ENCODE measurements at places on chromosomes 6 and 20.

DNA sequence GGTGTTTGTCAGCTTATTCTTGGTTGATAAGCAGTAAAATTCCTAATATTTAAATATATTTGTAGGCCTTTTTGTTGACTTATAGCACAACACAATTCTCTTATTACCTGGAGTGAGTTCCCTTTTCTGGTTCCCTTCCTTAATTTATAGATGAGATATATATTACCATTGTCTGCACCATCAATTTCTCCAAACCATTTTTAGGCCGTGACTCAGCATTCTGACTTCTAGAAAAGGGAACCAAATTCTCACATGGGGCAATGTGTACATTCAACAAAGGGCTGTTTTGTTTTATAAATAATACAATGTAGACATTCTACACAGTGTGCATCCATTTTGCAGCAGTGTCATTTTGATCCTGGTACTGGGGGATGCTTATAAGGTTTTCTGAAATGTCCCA, 52.8 kb downstream of the NCOA7 start:
- DNase-seq: no peak

- DNase-seq: no peak
Measured at GRCh38 chr6:96235927-96236326, 220.2 kb downstream of the FUT9 start.

- no peak for DNase-seq
Measured at GRCh38 chr6:118536478-118536877, 11.6 kb upstream of the PLN start.

- no peak for DNase-seq
Measured at GRCh38 chr6:56689663-56690062, 47.0 kb upstream of the DST start.

DNA sequence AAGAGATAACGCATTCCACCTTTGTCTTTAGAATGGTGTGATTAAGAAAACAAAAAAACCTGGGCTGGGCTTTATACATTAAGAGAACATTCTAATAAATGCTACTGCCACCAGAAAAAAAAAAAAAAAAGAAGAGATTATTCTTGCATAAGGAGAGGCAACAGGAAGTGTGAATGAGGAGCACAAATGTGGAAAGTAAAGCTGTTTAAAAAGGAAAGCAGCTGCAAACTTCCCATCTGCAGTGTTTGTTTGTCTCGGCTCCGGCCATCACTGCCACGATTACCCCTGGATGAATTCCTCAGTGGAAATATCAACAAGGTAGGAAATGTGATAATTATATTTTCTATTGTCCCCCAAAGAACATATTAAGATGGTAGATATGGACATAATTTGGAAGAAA, 223.9 kb downstream of the PHF3 start:
- DNase-seq: no peak

DNA sequence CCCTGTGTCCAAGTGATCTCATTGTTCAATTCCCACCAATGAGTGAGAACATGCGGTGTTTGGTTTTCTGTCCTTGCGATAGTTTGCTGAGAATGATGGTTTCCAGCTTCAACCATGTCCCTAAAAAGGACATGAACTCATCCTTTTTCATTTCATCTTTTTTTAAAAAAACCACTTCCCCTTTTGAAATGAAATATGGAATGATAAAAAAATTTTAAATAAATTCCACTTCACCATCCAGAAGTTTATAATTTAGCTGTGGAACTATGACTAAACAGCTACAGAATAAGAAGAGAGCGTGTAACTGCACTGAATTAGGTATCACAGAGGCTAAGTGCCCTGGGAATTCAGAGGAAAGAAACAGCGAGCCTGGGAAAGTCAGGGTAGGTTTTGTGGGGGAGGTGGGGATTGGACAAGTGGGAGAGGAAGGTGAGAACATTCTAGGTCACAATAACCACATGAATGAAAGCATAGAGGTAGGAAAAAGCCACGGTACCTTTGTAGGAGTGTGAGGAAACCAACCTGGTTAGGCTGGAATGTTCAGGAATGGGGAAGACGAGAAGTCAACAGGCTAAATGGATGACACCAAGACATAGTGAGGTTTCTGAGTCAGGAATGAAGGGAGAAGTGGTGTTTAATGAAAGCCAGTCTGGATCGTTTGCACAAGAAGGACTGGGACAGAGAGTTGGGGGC, 11.0 kb downstream of the TRIM10 start:
- DNase-seq: no peak

GRCh38 chr6:95240514-95240913, 336.8 kb upstream of the MANEA start:
- DNase-seq: no peak

GRCh38 chr20:34220561-34220960, 20.7 kb upstream of the ASIP start:
- DNase-seq: peak; percentile 26

DNA sequence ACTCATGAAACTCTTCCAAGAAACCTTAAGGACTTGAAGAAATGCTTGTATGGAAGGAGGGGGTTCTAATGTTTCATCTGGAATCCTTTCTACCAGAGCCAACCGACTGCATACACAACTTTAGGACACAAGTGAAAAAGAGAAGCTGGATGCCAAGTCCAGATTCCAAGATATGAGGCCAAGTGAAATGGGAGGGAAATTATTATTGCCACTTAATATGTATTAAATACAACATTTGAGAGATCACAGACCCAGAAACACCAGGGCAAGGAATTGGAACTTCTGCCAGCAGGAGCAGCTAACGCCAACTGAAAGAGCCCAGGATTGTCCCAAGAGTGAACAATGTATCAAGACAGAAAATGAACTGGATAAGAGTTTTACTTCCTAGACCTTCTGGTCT, 144.2 kb downstream of the ARHGAP18 start:
- DNase-seq: no peak

DNA sequence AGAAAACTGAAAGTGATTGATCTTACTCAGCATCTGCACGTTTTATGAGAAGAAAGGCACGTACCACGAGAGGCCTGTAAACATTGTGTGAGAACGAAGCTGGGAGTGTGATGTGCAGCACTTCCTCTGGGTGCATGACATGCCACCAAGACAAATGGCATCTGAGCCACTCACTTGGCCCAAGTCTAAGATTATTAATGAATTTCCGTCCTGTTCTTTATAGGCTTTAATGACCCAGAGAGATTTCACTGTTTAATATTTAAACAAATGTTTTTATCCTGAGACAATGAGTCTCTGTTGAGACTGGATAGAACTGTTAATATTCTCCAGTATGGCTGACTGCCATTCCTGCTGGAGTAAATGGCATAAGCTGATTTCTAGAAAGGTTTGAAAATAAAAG, 172.6 kb upstream of the PHACTR1 start:
- DNase-seq: no peak

- DNase-seq: peak; percentile 33
Measured at GRCh38 chr6:151534576-151534975, 40.8 kb downstream of the CCDC170 start.

GRCh38 chr6:116396441-116396840, 25.7 kb downstream of the DSE start:
- no peak for DNase-seq

- no peak for DNase-seq
Measured at GRCh38 chr6:135311446-135312200, 130.5 kb downstream of the MYB start.

DNA sequence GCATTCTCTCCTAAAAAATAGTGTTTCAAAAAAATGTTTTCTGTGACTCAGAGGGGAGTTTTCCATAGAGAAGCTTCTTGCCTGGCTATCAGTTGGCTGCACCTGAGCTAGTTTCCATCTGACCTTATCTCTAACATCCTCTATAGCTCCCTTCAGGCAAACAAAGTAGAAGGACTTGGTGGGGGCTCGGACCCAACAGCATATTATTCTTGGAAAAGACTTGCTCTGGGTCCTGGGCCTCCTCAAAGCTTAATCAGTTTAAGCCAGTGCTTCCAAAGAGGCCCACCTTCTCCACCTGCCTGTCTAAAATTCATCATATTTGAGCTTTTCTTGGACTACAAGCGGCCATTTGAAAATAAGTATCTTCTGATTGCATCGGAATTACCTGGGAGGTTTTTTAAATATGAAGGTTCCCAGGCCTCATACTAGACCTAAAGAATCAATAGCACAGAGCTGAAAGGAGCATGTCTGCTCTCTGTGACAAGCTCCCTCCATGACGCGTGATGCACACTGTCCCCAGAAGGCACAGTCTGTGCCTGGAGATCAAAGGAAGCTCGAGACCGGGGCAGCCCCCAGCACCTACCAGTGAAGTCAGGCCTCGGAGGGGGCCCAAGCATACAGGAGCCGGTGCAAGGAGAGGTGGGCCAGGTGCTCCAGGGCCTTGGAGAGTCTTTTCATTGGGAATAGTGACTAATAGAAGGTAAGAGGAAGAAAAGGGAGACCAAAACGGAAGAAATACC, 80.6 kb upstream of the HIVEP1 start:
- DNase-seq: no peak

GRCh38 chr6:26322645-26323482, 42.1 kb upstream of the BTN3A2 start:
- peak; percentile 96 for DNase-seq

GRCh38 chr20:13286607-13287006, 65.5 kb downstream of the ISM1 start:
- DNase-seq: no peak

DNA sequence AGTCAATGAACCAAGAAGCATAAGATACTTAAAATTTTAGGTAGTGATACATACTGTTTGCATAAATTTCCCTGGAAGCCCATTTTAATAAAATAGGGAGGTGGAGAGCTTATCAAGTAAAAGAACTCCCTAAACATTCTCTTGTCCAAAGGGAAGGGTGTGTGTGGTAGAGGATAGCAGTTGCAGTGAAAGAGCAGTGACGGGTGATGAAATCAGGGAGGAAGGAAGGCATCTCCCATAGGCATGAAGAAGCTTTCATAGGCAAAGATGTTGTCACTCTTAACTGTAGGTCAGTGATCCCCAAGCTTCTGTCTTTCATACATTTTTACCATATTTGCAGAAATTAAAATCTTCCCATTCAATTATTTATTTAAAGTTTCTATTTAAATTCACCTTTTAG, 60.0 kb upstream of the ZNF831 start:
- DNase-seq: no peak

DNA sequence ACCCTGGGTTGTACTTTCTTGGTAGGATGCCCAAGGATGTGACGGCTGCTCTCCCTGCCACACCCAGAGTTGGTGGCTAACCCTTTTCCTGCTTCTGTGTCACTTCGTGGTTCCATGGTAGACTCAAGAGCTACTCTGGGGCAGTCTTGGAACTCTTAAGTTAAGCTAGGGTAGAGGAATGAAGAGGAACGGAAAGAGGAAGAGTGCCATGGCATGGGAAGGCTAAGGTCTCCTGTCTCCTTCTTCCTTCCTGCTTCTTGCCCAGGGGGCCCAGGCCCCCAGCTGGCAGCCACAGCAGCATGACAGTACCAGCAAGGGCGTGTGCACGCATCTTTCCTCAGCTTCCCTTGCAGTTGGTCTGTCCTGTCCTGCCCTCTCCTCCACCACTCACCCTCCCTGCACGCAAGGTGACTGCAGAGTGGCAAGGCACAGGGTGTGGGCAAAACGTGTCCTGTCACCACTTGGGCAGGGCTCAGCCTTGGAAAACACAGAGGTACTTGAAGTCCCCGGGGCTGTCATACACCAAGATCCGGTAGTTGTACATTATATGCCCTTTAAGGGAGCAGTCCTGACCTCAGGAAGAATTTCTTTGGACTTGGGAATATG, 39.8 kb upstream of the TGM3 start:
- DNase-seq: no peak

DNA sequence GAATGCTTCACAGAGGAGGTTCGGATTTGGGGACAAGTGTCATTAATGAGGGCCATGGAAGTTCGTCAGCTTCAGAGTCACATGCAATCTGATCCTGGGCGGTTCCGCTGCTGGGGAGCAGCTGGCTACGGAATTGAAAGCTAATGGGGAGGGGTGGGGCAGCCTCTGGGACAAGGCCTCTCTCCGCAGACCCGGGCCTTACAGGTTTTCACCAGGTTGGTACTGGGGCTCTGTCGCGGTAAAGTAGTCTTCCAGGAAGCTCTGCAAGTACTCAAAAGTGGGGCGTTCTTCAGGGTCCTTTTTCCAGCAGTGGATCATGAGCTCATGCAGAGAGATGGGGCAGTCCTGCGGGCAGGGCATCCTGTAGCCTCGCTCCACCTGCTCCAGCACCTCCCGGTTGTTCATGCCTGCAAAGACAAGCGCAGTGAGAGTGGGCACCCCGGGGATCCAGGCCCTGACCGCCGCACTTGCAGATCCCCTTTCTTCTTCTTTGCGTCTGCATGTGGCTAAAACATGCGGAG, 55.9 kb upstream of the TRAF3IP2 start:
- DNase-seq: no peak

DNA sequence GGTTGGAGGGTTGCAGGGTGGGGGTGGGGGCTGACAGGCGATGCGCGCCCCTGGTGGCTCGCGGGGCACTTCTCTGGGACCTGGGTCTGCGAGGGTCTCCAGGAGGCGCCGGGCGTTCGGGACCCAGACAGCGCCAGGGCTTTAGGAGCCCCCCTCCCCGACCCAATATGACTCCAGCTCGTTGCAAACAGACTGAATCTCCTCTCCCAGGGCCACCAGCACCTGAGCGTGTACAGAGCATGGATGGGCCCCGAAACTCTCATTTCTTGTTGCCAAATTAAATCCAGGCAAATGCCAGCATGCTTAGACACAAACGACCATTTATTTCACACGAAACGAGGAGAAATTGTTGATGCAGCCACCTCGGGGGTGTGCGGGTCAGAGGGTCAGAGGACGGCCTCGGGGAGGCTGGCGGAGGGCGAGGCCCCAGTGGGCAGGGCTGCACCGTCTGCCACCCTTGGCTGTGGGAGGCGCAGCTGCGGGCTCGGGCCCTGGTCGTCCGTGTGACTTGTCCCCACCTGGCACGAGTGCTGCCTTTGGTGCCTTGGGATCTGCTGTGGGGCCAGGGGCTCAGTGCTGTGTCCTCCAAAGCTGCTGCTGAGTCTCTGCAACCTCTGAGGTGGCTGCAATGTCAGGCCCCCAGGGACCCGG, 20.9 kb upstream of the GATA5 start:
- no peak for DNase-seq

GRCh38 chr6:142929751-142930358, 15.1 kb downstream of the HIVEP2 start:
- no peak for DNase-seq

- DNase-seq: no peak
Measured at GRCh38 chr20:42961771-42962170, 227.9 kb downstream of the PTPRT start.

- no peak for DNase-seq
Measured at GRCh38 chr6:78347191-78347916, 520.0 kb upstream of the IRAK1BP1 start.

GRCh38 chr6:71410681-71411080, 122.1 kb downstream of the OGFRL1 start:
- no peak for DNase-seq

DNA sequence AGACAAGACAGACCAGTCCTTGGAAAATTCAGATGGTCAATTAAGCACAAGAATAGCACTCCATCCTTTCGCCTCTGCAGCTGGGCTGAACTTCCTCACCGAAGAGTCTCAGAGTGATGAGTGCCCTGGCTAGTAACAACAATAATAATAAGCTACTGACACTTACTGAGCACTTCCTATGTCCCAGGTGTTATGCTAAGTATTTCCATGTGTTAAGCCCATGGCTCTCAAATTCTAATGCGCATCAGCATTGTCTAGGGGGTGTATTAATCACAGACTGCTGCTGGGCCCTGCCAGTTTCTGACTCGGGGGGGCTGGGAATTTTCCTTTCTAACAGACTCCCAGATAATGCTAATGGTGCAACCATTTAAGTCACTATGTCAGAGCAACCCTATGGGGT, 118.2 kb upstream of the LRFN2 start:
- no peak for DNase-seq

Data from HS-27A (cell line).